ENCODE measurements at places on chromosomes 3 and 15.

DNA sequence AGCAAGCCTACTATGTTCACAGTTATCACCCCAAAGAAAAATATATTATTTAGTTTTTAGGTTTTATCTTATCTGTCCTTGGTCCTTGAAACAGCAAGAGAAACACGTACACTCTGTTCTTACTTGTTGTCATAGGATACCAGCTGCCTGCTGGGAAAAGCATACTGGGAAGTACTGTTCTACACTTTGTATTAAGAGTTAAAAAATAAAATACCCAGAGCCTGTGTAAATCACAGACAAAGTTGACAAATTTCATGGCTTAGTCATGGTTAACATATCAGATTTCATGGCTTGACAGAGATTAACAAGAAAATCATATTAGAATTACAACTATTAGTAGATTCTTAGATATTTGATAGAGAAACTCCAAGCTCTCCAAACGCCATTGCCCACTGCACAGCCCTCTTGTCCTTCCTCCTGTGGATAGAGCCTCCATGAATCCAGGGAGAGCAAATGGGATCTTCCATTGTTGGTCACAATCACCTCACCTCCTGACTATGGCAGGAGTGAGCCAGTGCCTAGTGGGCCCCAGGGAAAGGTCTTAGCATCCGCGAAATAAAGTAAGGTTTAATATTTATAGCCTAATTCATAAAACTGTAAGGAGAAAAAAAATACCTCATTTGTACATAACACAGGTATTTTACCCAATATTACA, 128.1 kb upstream of the WNT5A start:
- DNase-seq = no peak

GRCh38 chr3:186108106-186108940, 566 bp downstream of the ETV5 start:
- peak; percentile 67 for DNase-seq

DNA sequence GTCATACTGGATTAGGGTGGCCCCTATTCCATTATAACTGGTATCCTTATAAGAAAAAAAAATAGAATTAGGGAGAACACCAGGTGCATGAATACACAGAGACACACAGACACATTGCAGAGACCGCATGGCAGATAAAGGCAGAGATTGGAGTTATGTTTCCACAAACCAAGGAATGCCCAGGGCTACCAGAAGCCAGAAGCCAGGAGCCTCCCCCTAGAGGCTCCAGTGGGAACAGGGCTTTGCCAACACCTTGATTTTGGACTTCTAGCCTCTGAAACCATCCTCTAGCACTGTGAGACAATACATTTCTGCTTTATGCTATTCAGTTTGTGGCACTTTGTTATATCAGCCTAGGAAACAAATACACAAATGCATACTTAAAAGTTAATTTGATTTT, 10.4 kb downstream of the GOLM2 start:
- no peak for DNase-seq

- DNase-seq = no peak
Observed at GRCh38 chr15:65365229-65365628, 12.6 kb downstream of the IGDCC3 start.

- DNase-seq = no peak
Observed at GRCh38 chr3:17931131-17931530, 188.7 kb upstream of the TBC1D5 start.

DNA sequence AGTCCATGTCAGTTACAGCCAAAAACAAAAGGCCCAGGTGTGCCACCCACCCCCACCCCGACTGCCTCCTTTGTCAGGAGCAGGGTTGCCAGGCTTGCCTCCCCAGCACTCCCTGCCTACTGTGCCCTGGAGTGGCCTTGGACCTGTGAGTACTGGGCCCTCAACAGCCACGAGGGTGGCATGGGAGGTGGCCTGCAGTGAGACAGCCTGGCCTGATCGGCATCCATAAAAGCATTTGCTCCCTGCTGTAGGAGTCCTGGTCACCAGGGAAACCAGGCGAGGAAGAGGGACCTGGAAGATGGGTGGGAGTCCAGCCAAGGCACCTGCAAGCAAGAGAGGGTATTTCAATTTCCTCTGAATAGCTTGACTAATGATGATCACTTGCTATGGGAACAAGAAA, 56.4 kb upstream of the KCNMB2 start:
- DNase-seq = no peak
